ENCODE measurements at places on chromosomes 12 and 14.

DNA sequence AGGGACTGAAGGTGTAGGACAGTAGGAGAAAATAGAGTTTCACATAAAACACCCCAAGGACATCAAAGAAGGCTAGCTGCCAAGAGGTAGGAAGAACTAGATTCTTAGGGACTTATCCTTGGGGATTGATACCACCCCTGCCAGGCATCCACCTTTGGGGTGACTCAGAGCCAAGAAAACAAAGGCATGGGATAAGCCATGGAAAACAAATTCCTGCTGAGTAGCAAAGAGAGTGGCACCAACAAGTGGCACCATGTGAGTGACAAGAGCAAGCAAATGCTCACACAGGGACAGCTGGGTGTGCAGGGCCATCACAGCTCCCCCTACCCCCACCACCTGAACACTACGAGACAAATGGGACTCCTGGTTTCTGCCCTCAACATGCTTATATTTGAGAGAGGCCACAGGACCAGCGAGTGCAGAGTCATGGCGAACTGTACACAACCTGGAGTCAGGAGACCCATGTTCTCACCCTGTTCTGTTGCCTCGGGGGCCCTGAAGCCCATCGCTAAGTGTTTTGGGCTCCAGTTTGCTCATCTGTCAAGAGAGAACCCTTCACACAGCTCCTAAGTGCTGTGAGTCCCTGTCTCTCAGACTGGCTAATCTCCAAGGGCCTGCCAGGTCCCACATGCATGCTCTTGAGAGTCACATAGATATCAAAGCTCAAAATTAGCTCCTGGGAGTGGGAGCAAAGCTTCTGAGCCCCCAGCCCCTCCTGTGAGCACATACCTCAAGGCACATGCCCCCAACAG lies 91.9 kb downstream of the DPF3 start:
- no peak for DNase-seq

GRCh38 chr12:94795520-94795919 lies 145.2 kb upstream of the TMCC3 start:
- no peak for DNase-seq

- no peak for DNase-seq
Observed at GRCh38 chr14:24389226-24389848, 9.5 kb upstream of the NYNRIN start.

- peak; percentile 46 for DNase-seq
Observed at GRCh38 chr14:90828642-90829487, 12.6 kb upstream of the TTC7B start.

GRCh38 chr12:131571827-131572226 lies 139.1 kb upstream of the SFSWAP start:
- DNase-seq: no peak

DNA sequence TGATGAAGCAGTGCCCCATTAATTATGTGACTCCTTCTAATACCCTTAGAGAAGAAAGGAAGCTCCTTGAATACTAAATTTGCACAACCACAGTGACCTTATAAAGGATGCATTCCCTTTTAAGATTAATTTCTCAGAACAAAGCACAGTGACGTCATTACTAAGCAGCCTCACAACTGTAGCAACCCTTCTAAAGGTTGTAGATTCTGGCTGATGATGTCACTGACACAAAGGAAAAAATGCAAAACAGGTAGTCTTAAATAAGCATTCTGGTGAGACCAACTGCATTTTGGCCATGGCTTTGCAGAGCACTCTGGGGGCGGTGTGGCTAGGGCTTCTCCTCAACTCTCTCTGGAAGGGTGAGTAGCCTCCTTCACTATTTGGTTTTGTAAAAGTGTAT lies 38.4 kb upstream of the OR4E1 start:
- DNase-seq: no peak

GRCh38 chr12:65761301-65761700 lies 63.0 kb upstream of the HMGA2 start:
- no peak for DNase-seq

DNA sequence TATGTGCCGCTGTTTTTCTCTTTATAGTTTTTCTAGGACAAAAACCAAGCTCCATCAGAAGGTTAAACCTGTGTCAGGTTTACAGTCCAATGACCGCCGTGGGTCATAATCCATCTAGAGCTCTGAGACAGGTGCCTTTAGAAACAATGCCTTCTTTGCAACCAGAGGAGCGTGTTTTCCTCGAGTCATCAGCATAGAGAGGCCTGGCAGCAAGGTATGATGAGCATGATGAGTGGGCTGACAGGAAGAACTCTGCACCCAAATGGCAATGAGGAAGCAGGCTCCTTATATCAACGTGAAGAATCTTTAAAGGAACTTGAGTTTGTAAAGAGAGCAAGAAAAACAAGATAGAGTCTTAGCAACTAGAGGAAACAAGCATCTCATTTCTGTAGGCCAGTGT lies 60.5 kb upstream of the NUDT4 start:
- no peak for DNase-seq

- DNase-seq: no peak
Observed at GRCh38 chr14:29741909-29742401, 185.7 kb downstream of the PRKD1 start.

DNA sequence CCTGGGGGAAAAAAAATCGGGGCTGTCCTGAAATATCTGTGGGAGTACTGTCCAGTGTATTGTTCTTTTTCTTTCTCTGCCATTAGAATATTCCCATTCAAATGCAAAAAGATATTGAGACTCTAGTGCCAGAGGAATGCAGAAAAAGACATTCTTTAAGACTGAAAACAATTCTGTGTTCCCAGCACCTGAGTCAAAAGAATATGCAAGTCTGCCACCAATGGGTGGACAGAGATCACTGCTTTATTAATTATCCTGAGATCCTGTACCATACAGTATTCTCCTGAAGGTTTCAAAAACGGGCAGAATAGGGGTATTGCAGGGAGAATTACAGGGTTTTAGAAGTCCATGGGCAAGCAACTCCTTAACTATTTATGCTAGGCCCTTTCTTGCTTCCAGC lies 361.8 kb downstream of the C12orf50 start:
- no peak for DNase-seq

- DNase-seq: no peak
Observed at GRCh38 chr14:75794615-75795038, 133.6 kb downstream of the TTLL5 start.

DNA sequence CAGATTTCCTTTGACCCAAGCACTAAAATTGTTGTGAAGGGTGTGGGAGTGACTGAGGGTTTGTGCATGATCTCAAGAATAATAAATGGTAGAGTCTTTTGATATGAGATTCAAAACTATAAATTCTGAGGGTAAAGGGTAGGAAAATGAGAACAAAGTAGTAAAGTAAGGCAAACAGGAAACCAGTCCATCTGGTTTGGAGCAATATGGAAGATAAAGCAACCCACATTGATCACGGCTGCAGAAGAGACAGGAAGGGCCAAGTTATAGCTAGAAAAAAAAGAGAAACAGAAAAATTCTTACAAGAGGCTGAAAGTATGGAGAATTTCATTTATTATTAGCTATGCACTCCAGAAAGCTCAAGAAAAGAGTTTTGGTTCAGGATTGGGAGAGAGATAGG lies 4.6 kb upstream of the SLCO1B3 start:
- DNase-seq: no peak

- DNase-seq: no peak
Observed at GRCh38 chr12:67501362-67501761, 147.2 kb upstream of the DYRK2 start.

- DNase-seq: no peak
Observed at GRCh38 chr14:97581016-97581415, 783.8 kb downstream of the VRK1 start.

DNA sequence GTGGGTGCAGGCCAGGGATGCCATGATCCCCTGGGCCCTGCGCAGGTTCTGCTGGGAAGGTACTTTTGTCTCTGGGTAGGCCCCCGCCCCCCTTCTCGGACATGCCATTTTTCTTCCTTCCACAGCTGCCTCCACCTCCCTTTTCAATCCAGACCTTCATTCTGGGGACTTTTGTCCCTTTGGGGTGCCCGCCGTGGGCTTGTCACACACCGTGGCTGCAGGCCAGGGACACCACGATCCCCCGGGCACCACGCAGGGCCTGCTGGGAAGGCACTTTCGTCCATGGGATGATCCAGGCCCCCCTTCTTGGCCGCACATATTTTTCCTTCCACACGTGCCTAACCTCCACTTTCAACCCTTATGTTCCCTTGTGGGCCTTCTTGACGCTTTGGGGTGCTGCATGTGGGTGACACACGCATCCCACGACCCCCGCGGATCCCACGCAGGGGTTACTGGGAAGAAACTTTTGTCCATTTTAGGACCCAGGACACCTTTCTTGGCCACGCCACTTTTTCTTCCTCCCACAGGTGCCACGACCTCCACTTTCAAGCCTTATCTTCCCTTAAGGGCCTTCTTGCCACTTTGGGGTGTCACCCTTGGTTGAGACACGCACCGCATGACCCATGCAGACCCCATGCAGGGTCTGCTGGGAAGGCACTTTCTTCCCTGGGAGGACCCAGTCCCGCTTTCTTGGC lies 272.5 kb downstream of the ALG10 start:
- DNase-seq: no peak

- DNase-seq: no peak
Observed at GRCh38 chr12:116332705-116333380, 55.4 kb upstream of the MED13L start.

GRCh38 chr14:98548071-98548686 lies 723.8 kb downstream of the BCL11B start:
- DNase-seq: no peak

DNA sequence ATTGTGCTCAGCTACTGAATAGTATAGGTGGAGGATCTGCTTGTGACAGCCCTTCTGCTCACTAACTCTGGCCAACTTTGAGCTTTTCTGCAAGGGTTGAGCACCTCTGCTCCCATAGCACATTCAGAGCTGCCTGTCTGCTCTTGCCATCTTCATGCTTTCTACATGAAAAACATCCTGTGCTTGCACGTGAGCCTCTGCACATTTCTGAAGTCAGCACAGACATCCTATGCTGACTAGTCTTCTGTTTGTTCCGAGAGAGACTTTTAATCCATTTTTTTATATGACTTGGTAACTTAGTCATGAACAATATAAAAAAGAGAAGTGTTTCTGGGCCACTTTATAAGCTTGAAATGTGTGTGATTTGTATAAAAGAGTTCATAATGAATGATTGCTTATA lies 969.3 kb downstream of the TMTC2 start:
- no peak for DNase-seq

DNA sequence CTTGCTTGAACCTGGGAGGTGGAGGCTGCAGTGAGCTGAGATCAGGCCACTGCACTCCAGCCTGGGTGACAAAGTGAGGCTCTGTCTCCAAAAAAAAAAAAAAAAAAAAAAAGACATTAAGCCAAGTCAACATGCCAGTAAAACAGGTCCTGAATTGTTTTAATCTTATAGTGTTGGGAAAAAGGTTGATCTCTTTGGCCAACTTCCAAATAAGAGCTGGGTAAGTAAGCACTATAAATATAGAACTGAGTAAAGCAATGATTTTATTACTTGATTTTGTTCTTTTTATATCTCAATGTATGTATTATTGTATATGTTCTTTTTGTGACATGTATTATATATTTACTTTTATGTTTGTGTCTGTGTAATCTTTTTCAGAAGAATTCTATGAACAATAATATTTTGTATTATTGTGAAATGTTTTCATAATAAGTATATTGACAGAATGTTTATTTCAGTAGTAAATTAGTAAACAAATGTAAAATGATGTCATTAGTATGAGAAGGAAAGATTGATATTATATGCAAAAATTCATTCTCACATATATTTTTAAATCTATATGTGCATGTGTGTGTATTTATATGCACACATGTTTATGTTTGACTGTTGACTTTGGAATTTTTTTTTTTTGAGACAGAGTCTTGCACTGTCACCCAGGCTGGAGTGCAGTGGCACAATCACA lies 9.6 kb upstream of the AKAP6 start:
- DNase-seq: no peak

- peak; percentile 47 for DNase-seq
Observed at GRCh38 chr12:52582971-52583456, 9.4 kb upstream of the KRT74 start.

DNA sequence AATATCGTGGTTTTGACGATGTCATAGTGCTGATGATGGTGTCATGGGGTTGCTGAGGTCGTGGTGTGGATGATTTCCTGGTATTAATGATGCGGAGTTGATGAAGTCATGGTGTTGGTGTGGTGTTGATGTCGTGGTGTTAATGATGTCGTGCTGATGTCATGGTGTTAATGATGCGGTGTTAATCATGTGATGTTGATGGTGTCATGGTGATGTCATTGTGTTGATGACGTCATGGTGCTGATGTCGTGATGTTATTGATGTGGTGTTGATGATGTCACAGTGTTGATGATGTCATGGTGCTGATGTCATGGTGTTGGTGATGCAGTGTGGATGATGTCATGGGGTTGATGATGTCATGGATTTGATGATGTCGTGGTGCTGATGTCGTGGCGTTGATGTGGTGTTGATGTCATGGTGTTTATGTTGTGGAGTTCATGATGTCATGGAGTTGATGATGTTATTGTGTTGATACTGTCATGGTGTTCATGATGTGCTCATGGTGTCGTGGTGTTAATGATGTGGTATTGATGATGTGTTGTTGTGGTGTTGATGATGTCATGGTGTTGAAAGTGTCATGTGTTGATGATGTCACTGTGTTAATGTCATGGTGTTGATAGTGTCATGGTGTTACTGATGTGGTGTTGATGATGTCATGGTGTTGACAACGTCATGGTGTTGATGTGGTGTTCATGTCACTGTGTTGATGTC lies 48.5 kb upstream of the RIMBP2 start:
- no peak for DNase-seq

DNA sequence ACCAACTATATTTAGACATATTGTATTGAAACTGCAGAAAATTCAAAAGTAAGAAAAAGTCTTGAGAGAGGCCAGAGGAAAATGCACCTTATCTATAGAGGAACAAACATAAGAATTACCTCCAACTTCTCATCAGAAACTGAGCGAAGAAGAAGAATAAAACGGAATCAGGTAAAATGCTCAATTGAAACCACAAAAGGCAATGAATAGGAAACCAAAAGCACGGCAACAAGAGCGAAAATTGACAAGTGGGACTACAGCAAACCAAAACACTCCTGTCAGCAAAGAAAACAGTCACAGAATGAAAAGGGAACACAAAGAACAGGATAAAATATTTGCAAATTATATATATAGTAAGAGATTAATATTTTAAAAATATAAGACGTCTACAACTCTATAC lies 61.9 kb upstream of the PARP11 start:
- DNase-seq: no peak

DNA sequence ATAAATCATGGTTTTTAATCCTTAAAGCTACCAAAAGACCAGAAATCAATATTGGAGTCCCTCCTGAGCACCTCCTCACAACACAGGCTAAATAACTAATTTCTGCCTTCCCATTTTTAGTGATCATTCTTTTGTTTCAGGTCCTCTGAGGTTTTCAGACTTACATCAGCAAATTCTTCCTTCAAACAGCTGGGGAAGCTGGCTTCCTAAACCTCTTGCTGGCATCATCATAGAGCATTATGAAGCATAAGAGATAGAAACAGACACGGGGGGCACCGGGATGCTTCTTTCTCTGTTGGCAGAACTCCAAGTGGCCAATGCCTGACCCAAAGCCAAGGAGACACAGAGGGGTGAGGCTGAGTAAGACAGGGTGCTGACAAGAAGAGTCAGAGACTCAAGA lies 47.9 kb upstream of the DBX2 start:
- no peak for DNase-seq

- DNase-seq: no peak
Observed at GRCh38 chr12:127861406-127861805, 405.6 kb upstream of the TMEM132C start.
